AG09309 (cell line): ENCODE measurements at places on chromosomes 1 and 21.

GRCh38 chr1:28898405-28898881 is 15.9 kb upstream of the EPB41 start:
- DNase-seq = no peak

- DNase-seq = no peak
These were observed 53.0 kb downstream of the MAB21L3 start for GRCh38 chr1:116164150-116164549.

DNA sequence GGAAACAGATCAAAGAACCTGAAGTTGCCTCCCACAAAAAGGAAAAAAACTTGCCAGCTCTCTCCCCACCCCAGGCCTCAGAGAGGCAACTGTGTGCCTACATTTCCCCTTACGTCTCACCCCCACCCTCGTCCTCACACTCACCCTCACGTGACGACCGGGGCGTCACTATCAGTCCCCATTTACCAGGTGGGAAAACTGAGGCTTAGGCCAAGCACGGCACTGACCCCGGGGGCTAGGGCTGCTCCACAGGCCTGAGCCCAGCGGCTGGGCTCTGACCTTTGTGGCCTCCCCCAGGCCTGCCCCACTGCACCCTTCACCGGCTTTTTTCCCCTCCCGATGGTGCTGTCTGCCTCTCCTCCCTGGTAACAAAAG is 51.5 kb upstream of the RUNX3 start:
- DNase-seq = no peak

DNA sequence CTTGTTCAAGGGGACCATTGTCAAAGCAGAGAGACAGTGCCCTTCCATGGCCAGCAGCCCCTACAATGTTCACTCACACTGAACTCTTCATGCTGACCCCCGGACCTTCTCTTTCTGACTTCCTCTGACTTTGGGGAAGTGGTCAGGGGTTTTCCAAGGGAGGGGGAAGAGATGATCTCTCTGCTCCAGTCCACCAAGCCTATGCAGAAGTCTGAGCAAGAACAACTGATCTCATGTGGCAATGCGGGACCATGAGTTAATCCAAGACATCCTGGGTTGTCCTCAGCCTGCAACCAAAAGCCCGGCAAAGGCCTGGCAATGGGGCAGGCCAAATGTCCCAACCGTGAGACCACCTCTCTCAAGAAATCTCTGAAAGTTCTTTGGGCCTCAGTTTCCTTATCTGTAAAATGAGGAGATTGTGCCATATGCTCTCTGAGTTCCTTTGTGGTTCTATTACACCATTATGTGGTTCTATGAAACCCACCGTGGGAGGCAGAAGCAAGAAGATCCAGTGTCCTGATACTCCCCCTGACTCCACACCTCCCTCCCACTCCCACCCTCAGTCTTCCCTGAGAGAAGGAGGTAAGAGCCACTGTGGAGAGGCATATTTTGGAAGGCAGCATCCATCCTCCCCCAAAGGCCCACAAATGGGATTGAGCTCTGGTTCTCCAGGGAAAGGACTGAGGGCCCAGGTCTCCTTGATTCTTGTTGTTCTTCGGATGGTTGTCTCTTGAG is 11.8 kb upstream of the ARHGEF2 start:
- DNase-seq = no peak

- DNase-seq = no peak
These were observed 432.3 kb downstream of the DPYD start for GRCh38 chr1:97488530-97488929.

- DNase-seq = no peak
These were observed 22.6 kb upstream of the MYSM1 start for GRCh38 chr1:58722414-58722813.

DNA sequence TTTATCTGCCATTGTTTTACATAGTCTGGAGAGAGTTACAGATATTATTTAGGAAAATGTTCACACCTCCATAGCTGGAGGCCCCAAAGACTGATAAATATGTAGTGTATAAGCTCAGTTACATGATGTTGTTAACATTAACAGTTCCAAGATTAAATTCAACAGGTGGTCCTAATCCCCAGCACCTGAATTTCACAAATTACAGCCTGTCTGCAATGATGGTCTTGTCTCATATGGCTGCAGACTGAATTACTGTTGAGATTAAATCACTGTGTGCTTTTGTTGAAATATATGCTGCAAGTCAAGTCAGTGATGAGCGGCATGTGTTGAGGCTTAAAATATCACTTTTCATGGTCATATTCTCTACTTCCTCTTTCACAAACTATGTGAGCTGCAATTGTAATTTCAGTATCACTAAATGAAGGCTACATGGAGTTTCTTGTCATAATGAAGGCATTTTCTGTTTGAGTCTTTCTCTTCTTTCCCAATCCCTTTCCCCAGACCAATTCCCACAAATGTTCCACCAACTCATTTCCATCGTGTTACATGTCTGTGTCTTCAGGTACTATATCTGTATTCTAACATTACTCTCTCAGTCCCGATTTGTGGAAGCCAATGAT is 4.2 kb downstream of the ST6GALNAC5 start:
- DNase-seq = no peak

- DNase-seq = no peak
These were observed 18.5 kb upstream of the ATP13A2 start for GRCh38 chr1:17030206-17030605.

- DNase-seq = peak; percentile 21
These were observed 37.9 kb downstream of the FABP3 start for GRCh38 chr1:31335007-31335406.

- DNase-seq = no peak
These were observed 111.4 kb downstream of the HHAT start for GRCh38 chr1:210440081-210440480.

DNA sequence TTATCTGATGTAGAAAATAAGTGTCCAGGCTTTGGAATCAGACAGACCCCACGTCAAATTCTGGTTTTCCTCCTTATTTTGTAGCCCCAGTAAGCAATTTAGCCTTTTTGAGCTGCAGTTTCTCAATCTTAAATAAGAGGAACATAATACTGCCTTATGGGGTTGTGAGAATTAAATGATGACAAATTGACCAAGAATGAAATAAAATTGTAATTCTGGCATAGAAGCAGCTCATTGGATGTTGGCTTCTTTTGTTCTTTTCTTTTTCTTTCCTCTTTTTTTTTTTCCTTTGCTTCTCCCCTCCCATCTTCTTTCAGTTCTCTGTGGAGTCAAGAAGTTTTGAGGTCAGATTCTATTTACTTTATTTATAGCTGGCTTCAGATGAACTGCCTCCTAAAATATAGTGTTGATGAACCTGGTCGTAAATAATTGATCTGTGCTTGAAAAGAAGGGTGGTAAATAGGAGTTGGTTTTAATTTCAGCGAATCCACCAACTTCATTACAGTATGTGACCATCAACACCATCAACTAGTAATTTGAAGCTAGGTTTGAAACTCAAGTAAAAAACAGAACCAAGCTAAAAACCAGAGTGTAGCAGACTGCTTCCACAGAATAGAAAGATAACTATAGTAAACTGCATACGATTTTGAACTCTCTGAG is 81.1 kb downstream of the CACHD1 start:
- no peak for DNase-seq

DNA sequence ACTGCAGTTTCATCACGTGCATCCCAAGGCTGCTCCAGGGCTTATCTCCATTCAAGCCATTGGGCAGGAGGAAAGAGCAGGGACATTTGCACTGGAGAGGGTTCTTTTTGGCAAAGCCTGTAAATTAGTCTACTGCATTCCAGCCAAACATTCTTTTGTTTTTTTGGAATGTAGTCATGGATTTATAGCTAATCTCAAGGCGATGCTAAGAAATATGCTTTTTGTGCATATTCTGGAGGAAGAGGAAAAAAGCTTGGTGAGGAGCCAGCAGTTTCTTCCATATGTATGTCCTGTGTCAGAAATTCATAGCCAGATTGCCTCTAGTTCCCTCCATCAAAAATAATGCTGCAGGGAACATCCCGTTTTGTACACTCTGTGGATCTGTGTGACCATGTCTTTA is 221.4 kb downstream of the BACH1 start:
- DNase-seq = no peak

DNA sequence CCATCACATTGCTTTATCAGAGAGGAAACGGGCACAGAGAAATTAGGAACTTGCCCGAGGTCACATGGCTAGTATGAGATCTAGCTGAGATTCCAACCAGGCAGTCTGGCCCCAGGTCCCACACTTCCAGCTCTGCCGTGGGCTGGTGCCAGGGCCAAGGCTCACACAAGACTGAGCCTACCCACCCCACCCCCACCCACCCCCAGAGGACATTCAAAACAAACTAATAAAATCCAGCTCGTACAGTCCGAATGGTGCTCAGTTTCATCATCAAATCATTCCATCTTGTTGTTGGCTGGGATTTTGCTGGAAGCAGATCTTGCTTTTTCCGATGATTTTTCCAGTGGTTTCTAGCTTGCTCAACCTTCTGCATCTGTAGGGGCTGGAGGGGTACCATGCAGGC is 27.9 kb downstream of the MATN1 start:
- DNase-seq = peak; percentile 53

DNA sequence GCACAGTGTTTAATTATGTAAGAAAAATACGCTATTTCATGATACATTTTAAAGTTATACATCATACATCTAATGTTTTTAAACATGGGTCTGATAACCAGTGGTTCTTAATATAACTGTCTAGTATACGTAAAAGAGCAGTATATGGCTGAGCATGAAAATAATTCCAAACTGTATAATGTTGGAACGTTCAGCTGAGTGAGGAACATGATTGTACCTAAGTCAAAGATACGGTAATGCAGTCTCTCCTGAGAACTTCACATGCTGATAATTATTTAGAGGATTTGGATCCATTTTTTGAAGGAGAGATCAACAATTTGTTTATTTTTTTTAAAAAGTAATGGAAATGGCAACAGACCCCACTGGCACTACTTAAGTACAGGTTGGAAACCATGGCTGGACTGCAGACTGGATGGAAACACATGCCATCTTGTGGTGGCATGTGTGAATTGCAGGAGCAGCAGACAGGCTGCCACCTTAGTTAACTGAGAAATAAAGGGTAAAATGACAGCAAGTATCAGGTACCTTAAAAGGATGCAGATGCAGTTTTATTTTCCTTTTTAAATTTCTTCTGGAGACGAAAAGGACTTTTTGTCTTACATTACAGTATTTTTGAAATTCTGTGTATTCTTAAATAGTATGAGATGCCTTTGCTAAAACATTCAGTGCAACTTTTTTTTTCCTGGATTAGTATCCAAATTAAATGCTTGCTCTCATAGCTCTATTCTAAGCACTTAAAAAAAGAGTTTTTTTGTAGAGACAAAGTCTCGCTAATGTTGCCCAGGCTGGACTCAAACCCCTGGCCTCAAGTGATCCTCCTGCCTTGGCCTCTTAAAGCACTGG is 73.8 kb downstream of the MTR start:
- peak; percentile 42 for DNase-seq

GRCh38 chr1:36085686-36086526 is 2.0 kb downstream of the TEKT2 start:
- DNase-seq = no peak

DNA sequence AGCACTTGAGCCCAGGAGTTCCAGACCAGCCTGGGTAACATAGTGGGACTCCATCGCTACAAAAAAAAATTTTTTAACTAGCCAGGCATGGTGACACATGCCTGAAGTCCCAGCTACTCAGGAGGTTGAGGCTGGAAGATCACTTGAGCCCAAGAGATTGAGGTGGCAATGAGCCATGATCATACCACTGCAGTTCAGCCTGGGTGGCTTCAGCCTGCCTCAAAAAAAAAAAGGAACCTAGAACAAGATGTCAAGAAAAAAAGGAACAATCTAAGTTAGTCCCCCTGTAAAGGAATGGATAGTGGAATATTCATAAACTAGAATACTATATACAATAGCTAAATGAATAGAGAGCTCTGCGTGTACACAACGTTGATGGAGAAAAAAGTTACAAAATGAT is 14.4 kb downstream of the NSL1 start:
- DNase-seq = no peak

GRCh38 chr1:234320069-234320468 is 53.2 kb upstream of the COA6 start:
- no peak for DNase-seq

GRCh38 chr1:25642574-25643108 is 26.1 kb downstream of the MAN1C1 start:
- no peak for DNase-seq

DNA sequence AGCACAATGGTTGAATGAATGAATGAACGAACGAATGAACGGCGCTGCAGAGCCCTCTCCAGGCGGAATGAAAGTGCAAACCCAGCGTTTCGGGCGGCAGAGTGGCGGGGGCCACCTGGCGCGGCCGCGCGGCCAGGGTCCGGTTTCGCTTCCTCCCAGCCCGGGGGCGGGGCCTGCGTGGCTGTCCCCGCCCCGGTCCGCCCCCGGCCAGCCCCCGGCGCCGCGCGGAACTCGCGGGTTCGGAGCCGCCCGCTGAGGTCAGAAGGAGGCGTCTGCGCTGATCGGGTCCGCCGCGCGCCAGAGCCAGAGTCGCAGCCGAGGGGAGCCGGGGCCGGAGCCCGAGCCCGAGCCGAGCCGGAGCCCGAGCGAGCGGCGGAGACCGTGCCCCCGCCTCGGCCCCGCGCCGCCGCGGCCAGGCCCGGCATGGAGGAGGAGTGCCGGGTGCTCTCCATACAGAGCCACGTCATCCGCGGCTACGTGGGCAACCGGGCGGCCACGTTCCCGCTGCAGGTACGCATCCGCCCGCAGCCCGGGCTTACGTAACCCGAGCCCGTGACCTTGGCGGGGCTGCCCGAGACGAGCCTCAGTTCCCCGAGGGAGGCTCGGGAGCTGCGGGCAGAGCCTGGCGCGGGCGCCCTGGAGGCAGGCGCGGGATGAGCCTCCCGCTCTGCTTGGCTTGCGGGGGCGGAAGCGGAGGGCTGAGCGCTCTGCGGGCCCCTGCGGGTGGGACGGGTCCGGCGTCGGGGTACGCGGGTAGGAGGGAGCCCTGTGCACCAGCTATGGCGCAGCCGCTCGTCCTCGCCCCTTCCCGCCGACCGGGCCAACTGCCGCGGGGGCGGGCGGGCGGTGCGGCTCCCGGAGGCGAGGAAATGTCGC is at the start of gene PDXK:
PDXK (plus strand) TSS at position 258 of the 876 bp plus-strand sequence; CDS start at position 424, 166 bp downstream.
- no peak for DNase-seq

GRCh38 chr1:23578311-23578996 is 19.2 kb upstream of the ID3 start:
- DNase-seq = no peak
